ENCODE measurements at places on chromosomes 12 and 14.

- DNase-seq: no peak
Measured at GRCh38 chr14:104794631-104794992, 936 bp downstream of the AKT1 start.

- no peak for DNase-seq
Measured at GRCh38 chr14:48725051-48725734, 861.0 kb downstream of the RPS29 start.

DNA sequence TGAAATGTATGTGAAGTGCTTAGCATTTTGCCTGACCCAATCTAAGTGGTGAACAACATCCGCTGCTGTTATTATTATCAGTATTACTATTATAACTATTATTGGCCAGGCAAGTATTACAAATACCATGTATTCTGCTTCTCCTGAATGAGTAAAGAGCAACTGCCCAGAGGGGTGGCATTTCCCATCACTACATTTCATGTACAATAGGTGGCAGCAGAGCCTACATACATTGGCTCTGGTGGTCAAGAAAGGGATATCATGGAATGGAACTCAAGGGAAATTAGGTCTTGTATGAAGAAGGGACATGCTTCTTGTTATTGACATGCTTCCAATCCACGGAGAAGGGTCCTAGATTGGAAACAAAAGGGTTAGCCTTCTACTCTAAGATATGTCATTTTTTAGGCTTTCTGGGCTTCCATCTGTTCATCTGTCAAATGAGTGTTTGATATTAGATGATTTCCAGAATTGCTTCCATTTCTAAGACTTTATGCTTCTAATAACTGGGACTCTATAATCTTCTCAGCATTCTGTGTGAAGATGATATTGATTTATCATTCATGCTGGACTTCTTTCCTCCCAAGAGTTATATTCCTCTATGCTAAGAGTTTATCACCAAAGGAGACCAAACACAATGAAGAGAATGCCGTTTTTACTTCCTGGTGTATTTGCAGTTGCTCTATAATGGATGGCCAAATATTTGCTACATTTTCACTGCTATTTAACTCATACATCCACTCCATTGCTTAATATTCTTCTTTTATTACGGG is 239.1 kb downstream of the SSPN start:
- DNase-seq: peak; percentile 28

GRCh38 chr12:72622556-72622955 is 350.4 kb downstream of the TRHDE start:
- DNase-seq: no peak

DNA sequence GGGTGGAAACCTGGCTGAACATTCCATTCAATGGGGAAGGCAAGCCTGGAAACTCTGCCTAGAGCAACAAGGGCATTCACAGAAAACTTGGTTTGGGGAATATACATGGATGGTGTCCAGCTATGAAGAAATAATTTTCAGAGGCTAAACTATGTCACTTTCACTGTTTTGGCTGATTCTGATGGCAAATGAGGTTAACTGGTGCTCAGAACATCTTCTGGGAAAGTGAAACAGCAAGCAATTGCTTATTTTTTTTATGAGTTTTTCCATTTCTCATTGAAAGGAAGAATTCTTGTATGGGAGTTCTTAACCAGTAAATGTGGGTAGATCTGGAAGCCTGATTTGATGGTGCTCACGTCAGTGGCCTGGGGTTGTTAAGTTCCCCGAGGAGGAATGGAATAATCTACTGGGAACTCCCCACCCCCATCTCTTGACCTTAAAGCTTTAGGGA is 132.8 kb upstream of the BTG1 start:
- no peak for DNase-seq

GRCh38 chr12:115650026-115650425 is 627.5 kb downstream of the MED13L start:
- DNase-seq: no peak

DNA sequence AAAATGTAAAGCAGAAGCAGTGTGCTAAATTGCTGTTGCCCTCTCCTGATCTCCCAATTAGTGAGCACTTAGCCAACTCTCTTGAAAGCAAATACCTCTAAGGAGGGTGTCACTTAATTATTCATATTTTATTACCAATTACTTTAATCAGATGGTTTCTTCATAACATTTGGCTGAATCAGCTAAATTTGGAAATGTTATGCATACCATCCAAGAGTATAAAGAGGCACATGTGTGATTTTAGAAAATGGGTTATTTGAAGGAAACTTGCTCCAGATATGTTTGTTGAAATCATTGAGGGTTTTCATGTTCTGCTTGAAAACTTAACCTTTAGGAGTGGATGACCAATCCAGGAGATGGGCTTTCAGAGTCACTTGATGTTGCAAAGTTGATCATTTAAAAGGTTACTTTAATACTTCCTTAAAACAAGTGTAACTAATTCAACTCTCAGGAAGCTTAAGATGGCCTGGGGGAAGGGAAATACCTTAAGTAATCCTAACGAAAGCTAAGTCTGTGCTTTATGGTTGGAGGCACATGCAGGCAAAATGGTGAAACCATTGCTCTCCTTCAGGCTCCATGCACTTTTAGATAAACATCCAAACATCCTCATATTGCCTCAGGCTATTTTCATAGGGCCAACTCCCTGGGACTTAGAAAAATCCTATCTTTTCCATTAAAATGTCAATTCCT is 434.5 kb downstream of the MDGA2 start:
- no peak for DNase-seq

- DNase-seq: no peak
Measured at GRCh38 chr12:62720025-62720424, 214.9 kb downstream of the PPM1H start.

GRCh38 chr14:77037938-77038568 is 9.5 kb upstream of the IRF2BPL start:
- DNase-seq: no peak

- no peak for DNase-seq
Measured at GRCh38 chr12:132279184-132279889, 50.1 kb downstream of the GALNT9 start.

DNA sequence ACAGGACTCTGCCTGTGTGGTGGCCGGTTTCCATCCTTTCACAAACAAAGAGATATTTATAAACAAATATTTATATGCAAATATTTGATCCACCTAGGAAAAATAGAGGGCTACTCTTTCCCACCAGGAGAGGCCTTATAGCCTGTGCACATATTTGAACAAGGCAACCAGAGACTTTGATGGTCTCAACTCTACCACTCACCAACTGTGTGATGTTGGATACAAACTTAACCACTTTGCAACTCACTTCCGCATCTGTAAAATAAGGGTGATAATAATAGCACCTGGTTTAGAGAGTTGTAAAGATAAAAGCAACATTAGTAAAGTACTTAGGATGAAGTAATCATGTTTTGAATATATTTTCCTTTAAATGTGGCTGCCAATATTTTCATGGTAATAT is 1.5 kb upstream of the CLEC12A start:
- no peak for DNase-seq

GRCh38 chr12:99234702-99235101 is 412.9 kb upstream of the GARIN6 start:
- no peak for DNase-seq

GRCh38 chr12:82019533-82019932 is 260.4 kb upstream of the PPFIA2 start:
- DNase-seq: no peak

- DNase-seq: no peak
Measured at GRCh38 chr12:32889011-32889760, 7.4 kb downstream of the PKP2 start.

- no peak for DNase-seq
Measured at GRCh38 chr14:84826294-84826693, 703.6 kb upstream of the FLRT2 start.

DNA sequence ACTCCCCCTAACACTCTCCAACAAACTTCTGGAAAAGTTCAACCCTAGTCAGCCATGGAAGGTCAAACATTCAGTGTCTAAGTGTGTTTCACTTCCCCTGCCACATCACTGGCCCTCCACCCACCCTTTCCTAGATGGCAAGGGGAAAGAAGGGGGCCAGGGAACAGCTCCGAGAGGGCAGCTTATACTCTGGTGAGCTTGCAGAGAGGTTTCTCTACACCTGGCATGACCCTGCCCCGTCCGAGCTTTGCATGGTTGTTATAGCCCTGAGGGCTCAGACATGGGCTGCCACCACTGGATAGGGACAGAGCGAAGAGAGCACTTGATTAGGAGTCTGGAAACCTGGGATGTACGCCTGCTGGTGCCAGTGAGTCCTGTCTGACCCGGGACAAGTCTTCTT is 4.0 kb downstream of the ACVRL1 start:
- no peak for DNase-seq

DNA sequence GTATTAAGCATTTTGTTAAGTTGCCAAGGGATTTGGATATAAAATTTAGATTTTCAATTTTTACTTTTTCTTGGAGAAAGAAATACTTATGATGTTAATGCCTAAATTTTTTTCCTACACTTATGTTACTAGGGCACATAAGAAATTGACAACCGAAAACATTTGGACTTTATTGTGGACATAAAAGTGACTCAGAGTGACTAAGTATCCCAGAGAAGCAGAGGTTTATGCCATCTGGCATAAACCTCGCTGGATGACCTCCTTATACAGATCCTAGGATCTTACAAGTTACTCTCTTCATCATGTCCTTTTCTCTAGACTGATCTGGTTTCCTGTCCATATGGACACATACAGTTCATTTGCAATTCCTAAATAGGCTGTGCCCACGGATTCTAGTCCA is 89.8 kb downstream of the RERG start:
- peak; percentile 37 for DNase-seq

DNA sequence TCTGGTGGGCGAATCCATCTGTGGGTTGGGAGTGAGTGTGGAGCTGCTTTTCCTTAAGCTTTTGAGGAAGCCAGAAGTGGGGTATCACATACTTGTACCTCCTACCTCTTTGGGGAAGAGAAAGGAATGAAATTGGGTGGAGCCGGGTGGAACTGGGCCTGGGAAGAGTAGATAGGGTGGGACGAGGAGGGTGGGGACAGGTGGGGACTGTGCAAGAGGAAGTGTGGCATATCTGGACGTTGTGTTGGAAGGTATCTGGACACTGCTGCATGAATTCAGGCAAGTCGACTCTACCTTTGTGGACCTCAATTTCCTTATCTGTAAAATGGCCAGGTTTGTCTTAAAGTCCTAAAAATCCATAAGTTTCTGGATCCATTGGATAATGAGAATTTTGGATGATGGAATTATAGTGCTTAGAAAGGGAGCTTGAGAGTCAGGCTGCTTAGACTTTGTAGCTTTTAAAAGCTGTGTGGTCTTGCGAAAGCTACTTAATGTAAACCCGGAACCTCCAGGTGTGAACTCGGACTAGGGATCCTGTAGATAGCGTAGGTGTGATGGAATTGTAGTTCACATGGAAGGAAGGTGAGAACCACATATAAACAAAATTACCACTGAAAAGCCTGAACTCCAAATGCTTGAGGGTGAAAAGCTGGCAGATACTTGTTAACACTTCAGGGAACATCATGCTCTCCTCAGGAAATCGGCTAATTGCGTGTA is 2.1 kb downstream of the VRTN start:
- no peak for DNase-seq

DNA sequence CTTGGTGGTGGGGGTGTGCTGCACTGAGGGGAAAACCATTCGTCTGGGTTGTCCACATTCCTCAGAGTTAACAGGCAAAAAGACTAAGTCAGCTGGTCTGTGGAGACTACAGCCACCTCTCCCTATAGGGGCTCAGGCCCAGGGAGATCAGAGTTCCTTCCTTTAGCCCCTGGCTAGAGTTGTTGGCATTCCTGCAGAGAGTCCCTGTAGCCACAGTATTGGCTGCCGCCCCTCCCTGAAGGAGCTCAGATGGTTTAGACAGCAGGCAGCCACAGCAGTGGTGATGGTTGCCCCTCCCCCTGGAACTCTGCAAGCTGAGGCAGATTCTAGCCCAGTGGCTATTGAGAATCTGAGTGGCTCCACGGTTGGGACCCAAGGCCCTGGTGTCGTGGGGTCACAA is 1072.5 kb upstream of the ATXN7L3B start:
- no peak for DNase-seq

GRCh38 chr12:74043343-74043742 is 494.3 kb upstream of the ATXN7L3B start:
- no peak for DNase-seq

DNA sequence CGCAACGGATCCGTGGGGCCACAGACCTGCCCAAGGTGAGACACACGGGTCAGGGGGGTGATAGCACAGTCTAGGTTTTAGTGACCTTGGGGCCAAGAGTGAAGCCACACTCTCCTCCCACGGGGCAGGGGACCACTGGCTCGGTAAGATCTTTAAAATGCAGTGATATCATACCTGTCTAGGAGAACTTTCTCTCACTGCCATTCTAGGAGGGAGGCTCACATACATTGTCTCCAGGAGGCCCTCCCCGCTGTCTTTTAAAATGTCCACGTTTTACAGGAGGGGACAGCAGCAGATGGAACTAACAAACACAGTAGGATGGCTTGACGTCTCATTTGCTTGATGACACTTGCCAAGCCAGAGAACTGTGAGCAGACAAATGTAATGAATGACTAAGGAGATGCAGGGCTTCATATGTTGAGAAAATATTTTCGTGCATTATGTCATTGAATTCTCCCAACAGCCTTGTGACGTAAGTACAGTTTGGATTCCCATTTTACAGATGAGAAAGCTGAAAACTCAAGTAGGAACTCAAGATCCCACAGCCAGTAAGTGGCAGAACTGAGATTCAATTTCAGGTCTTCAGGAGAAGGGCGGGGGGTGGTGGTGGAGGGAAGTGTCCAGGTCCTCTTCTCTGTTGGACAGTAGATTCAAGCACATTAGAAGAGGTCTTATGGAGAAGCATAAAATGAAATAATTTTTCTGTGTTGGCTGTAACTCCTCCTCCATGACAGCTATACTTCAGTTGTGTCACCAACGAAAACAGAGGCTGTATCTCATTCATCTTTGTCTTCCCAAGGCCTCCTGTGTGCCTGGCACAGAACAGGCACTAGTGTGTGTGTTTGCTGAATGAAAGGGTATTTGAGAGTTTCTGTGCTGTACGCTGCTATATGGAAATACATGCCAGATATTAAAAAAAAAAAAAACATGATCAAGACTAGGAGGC is 2.1 kb downstream of the VASH1 start:
- DNase-seq: no peak

GRCh38 chr12:48852734-48853688 is 1.0 kb upstream of the DDX23 start:
- peak; percentile 77 for DNase-seq

DNA sequence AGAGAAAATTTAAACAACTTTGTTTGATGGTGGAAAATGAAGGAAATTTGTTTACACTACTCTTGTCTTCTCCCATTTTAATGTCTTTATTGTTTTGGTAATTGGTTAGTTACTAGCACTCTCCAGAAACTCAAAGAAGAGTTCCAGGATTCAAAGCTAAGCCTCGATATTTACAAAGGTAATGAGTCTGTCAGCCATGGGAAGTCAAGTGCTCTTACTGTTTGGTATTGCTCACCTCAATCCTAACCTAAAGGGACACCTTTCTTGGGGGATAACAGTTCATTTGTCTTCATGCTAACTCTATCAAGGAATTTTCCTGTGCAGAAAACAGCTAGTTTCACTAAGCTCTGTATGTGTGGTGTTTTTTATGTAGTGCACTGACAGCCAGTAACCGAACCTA is 222.9 kb upstream of the LMO3 start:
- DNase-seq: no peak

- no peak for DNase-seq
Measured at GRCh38 chr12:5165296-5165970, 121.8 kb downstream of the KCNA5 start.

GRCh38 chr14:69008421-69008884 is 29.4 kb upstream of the ACTN1 start:
- DNase-seq: no peak
